ENCODE measurements at places on chromosomes 3 and 15. TPM values are rescaled to one million over a fixed set of nuclear protein-coding genes. Genes with fewer than 3 reads are reported as not detected.
A peak's percentile ranks its signal among the peaks of the same experiment; 100 is the strongest.

- no peak for DNase-seq
Observed at GRCh38 chr3:26449996-26450395, 172.6 kb upstream of the LRRC3B start.

DNA sequence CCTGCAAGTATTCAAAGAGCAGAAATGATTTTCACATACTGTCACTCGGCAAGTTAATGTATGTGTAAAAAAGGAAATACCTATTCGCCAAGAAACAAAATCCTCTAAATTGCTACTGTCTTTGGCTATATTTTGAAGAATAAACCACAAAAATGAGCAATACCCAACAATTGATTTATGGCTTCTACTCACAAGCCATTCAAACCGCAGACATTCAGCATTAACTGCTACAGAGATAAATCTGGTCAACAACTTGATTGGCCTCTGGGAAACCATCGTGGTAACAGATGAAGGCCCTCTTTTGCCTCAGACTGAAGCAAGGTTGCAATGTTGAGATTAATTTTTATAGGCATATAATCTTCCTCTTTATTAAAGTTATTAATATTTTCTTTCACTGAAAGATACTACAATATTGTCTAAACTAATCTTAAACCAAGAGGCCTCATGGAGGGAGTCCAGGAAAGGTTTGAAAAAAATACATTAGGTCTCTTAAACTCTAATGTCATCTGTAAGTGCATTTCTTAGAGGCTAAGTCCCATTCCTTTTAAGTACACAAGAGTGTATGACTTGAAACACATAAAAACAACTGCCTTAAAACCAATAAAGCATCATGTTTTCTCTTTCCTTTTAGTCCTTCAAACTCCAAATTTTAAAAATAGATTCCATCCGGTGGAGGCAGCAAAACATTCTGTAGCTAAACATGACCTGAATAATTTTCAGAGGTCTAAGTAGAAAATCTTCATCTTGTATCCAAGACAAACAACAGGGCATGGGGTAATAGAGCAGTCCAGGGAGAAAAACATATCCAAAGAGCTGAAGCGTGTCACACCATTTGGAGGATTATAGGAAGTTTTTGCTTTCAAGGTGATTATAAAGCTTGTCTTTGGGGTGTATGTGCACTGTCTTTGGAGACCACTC, 162.4 kb upstream of the TGFBR2 start:
- no peak for DNase-seq

GRCh38 chr3:147630921-147631415, 221.8 kb downstream of the ZIC1 start:
- DNase-seq = no peak

- DNase-seq = no peak
Observed at GRCh38 chr15:34719695-34720094, 35.1 kb downstream of the GJD2 start.

GRCh38 chr3:50971487-50971924, 296.8 kb downstream of the DOCK3 start:
- DNase-seq = peak; percentile 61

DNA sequence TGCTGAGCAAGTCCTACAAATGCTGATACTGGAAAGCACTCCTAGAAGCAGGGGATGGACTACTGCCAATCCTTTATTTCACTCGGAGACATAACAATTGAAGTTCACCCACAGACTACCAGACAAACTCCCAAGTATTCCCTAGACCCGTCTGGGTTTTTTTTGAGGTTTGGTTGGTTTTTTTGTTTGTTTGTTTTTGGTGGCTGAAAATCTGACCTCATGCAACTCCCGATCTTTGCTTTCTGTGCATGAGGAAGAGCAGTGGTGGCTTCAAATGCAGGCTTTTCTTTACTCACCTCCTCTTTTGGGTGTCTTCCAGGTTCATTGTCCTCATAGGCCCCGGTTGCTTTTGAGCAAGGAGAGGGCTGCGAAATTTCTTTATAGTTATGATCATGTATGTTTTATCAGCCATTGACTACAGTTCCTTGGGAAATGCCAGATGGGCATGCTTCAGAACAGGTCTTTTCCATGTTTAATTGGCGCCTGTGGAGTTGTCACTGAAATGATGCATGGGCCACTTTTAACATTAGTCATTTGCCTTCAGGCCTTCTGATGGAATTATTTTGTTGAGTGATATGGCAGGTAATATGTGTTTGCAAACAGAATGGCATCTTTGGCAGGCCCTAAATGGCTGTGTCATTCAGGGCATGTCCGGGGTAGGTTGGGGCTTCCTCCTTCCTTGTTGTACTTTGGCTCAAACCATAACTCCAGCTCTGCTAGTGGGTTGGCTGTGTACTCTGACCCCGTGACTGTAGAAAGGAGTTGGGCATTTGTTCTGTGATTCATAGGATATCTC, 81.3 kb upstream of the ZBED2 start:
- no peak for DNase-seq

The TM4SF18 gene
- total RNA-seq = 28.5 TPM

DNA sequence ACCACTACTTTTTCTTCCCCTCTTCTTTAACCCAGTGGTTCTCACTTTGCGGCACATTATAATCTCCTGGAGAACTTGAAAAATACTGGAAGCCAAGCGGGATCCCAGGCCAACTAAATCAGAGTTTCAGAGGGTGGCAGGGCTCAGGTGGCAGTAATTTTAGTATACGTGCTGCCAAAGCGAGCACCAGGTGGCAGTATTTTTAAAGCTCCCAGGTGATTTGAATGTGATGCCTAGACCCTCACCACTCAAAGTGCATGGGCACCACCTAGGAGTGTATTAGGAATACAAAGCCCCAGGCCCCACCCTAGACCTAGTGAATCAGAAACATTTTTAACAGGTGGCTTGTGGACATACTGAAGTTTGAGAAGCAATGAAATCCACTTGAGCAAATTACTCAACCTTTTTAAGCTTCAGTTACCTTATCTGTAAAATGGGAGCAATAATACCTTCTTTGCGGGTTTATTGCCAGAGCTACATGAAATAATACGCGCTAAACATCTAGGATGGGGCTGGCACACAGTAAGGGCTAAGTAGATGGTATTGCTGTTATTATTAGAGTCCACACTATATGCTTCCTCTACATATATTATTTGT, 8.3 kb downstream of the B3GALNT1 start:
- peak; percentile 9 for DNase-seq

DNA sequence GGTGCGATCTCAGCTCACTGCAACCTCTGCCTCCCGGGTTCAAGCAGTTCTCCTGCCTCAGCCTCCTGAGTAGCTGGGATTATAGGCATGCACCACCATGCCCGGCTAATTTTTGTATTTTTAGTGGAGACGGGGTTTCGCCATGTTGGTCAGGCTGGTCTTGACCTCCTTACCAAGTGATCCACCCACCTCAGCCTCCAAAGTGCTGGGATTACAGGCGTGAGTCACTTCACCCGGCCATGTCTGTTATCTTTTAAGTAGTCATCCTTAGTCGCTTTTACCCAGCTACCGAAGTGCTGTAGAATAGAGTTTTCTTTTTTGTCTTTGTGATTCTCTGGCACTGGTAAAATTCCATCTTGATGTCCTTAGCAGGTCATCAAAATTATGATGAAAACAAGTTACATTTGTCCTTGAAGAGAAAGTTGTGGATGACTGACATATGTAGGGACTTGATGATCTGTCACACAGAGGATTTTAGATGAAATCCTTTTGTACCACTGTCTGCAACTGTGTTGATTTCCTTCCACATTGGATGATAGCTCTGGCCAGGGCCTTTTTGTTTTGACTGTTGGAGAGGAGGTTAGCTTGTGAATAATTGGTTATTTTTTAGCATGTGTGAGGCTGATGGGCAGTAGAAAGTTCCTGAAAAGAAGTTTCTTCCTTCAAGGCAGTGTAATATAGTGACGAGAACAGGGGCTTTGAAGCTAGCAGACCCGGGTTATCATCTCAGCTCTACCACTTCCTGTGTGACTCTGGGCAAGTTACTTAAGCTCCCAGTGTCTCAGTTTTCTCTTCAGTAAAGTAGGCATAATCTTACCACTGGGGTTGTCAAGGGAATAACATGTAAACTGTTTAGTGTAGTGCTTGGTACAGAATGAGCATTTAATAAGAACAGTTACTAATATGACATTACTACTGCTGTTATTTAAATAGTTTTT, 18.8 kb downstream of the ATG7 start:
- DNase-seq = peak; percentile 16

- no peak for DNase-seq
Observed at GRCh38 chr3:172073262-172073915, 34.0 kb downstream of the FNDC3B start.

DNA sequence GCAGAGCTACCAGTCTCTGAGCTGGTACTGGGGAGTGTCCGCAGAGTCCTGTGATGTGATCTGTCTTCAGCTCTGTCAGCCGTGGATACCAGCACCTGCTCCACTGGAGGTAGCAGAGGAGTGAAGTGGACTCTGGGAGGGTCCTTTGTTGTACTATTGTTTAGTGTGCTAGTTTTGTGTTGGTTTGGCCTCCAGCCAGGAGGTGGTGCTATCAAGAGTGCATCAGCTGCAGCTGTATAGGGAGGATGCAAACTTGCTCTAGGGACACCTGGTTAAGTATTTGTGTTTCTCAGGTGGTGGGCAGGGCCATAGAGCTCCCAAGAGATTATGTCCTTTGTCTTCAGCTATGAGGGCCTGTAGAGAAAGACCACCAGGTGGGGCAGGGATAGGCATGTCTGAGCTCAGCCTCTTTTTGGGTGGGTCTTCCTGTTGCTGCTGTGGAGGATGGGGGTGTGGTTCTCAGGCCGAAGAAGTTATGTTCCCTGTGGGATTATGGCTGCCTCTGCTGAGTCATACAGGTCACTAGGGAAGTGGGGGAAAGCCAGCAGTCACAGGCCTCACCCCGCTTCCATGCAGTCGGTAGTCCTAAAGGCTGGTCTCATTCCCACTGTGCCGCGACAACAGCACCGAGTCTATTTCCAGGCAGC, 443.2 kb upstream of the TBL1XR1 start:
- DNase-seq = no peak

DNA sequence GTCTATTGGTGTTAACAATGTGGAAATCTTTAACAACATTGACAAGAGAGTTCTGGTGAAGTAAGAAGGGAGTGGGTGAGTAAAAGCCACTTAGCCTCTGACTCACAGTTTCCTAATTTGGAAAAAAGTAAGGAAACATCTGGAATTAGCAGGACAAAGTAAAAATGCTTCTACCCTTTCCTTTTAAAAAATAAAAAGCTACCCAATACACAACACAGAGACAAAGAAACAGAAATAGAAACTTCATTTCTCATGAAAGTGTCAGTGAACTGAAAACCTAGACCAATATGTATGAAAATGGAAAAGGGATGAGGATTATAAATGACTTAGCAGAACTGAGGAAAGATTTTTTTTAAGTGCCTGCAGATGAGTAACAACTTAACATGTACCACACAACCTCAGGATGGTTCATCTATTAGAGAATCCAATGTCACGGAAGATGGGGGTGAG, 65.4 kb downstream of the SSR3 start:
- DNase-seq = no peak
